ENCODE measurements at places on chromosomes 6 and 20.

DNA sequence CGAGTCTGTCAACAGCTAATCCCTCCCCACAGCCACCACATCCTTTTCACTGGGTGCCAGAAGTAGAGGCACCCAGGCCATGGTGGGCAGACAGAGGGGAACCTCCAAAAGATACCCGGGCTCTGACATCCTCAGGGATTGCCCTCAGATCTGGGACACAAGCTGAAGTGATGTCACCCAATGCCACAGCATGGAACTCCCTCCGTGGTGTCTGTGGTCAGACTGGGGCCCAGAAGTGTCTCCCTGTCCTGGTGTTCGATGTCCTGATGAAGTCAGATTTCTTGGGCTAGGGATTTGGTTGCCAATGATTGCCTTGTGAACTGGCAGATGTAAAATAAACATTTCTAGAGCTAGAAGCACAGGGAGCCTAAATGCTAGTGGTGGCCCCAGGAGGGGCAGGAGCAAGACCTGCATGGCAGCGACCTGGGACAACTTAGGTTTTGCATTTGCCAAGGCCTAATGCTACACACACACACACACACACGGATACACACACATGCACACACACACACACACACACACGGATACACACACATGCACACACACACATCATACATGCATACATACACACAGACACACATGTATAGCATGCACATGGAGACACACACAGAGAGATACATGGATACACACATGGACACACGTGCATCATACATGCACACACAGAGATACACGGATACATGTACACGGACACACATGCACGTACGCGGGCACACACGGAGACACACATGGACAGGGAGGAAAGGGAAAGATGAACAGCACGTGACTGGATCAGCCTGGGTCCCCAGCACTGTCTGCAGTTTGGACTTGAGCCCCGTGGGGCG lies 221.0 kb downstream of the NFATC2 start:
- no peak for DNase-seq

DNA sequence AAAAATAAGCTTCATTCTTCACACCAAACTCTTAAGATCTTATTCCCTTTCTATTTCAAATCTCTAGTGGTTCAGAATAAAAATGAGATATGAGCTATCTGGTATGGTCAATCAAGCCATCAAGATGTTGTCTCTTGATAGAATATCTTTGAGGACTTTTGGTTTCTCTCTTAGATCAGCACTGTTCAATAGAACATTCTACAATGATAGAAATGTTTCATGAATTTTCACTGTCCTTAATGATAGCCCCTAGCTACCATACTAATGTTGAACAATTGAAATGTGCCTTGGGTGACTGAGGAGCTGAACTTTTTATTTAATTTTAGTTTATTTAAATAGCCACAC lies 24.1 kb upstream of the HINT3 start:
- DNase-seq, result no peak

GRCh38 chr6:89145956-89146717 lies at the start of gene PM20D2:
PM20D2 (plus strand) TSS chr6:89146055; CDS start chr6:89146145, 90 bp downstream.
- DNase-seq, result peak; percentile 23

DNA sequence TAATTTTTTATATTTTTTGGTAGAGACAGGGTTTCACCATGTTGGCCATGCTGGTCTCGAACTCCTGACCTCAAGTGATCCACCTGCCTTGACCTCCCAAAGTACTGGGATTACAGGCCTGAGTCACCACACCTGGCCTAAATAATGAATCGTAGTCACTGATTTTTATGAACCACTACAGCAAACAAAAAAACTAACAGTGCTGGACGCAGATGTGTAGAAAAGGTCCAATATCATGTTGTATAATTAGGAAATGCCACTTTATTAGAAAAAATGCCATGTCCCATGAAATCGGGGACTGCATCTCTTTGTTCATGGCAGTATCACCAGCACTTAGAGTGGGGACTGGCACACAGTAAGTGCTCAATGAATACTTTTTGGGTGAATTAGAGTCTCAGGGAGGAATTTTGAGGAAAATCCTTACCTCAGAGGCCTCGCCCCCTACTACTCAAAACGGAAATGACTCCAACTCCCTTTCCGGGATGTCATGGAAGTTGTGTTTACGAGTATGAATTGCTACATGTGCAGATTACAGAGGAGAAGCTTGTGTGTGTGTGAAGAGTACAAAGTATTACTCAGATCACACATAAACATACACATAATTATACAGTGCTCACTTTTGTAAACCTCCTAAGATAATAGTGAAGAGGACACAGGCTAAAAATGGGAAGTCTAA lies 43.6 kb upstream of the FAM50B start:
- no peak for DNase-seq

DNA sequence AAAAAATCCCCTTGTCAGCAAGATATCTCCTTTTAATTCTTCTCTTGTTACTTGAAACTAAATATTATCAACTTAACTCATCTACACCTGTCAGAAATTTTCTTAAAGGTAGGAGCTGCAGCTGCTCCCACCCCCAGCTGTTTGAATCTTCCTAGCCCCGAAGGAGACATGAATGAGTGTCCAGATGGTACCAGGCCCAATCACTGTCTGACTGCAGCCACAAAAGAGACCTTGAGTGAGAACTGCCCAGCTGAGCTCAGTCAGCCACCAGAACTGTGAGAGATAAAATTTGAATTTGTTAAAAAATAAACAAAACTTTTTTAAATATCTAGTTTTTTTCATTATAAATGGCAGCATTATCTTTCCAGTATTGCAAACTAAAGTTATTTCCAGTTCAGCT lies 84.7 kb downstream of the PRSS35 start:
- DNase-seq, result no peak

DNA sequence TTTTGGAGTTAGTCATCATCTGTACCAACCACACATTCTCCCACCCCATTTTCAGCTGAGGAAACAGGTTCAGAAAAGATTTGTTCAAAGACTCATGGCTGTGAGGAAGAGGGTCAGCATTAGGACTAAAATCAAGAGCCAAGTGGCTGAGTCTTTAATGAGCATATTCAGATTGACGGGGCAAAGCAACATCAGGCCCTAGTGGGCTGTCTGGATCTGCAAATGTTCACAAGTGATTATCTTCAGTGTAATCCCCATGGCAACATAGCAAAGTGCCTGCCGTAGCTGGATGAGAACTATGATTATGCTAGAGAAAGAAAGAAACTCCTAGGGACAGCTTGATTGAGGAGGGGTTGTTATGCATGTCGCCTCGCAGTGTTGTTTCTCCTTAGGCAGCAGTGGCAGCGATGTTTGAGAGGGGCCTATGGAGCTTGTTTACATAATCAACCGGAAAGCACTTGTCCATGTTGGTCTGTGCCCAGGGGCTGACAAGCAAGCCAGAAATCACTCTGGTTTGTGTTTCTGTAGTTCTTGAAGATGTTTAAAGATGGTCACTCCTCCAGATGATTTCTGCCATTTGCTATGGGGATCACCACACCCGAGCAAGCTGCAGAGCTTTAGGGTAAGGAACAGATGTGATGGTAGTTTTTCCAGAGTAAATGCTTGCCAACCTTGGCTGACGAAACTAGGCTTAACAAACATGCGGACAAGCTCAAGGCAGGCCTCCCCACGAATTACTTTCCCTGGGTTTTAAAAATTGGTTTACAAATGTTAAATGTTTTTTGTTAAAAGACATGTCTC lies 124.3 kb upstream of the MLIP start:
- DNase-seq, result no peak

DNA sequence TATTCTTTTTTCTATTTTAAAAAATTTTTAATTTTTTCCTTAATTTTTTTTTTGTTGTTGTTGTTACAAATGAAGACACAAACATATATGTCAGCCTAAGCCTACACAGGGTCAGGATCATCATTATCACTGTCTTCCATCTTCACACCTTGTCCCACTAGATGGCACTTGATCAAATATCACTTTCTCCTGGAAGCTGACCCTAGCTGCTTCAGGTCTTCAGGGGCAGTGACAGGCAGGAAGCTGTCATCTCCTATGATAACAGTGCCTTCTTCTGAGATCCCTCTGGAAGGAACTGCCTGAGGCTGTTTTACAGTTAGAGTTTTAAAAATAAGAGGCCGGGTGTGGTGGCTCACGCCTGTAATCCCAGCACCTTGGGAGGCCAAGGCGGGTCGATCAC lies 70.2 kb upstream of the EEF1E1 start:
- DNase-seq, result no peak

GRCh38 chr6:138862456-138862855 lies 66.6 kb downstream of the ECT2L start:
- DNase-seq, result no peak

GRCh38 chr6:76220805-76221204 lies 148.3 kb upstream of the IMPG1 start:
- DNase-seq, result no peak

- no peak for DNase-seq
Measured at GRCh38 chr6:154314084-154314483, 42.5 kb downstream of the IPCEF1 start.

GRCh38 chr6:83511901-83512681 lies at the start of gene PRSS35:
PRSS35 (plus strand) TSS chr6:83512534; CDS start chr6:83523442, 10,908 bp downstream.
- DNase-seq, result peak; percentile 24

DNA sequence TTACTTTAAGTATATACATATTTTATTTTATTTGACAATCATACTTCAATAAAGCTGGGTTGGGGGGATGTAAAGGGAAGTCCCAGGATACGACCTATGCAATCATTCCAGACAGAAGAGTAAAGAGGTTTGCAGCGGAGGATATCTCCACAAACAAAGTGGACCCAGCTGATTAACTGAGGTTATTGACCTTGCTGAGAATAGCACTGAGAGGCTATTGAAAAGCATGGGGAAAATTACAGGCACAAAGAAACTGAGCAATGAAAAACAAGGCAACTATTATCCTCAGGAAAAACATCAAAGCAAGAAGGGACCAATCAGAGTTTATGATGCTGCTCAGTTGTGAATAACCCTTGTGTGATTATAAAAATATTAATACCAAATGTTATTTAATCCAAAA lies 32.6 kb downstream of the SERPINB1 start:
- peak; percentile 55 for DNase-seq

GRCh38 chr6:30227763-30228487 lies 14.7 kb upstream of the TRIM26 start:
- no peak for DNase-seq

DNA sequence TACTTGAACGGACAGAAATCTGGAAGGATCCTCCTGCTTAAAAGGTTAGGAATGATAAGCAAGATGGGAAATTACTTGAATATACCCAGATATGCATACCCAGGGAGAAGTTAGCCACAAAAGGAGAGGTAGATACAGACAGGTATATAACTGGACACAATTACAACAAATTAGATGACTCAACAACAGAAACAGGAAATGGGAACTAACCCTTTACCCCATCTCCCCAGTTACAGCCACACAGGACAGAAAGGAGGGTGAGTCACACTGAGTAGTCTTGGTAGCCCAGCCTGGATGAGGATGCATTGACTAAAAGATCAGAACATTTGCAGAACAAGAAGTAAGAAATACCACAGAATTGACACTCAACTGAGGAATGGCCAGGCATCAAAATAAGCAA lies 61.2 kb downstream of the C6orf52 start:
- DNase-seq, result peak; percentile 33

- no peak for DNase-seq
Measured at GRCh38 chr6:99350573-99350972, 1.1 kb upstream of the FAXC start.

DNA sequence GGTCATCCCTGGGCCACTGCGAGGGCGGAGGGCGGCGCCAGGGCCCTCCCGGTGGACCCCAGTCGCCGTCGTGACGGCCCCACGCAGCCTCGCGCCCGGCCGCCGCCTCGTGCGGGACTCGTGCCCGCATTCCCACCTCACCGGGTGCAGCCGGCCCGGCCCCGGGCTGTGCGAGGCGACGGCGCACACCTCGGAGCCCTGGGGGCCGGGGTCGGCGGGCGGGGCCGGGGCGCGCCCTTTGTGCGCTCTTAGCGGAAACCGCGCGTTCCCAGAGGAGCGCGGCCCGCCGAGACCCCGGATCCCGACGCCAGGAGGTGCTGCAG lies 5.5 kb upstream of the DLL1 start:
- DNase-seq, result no peak

DNA sequence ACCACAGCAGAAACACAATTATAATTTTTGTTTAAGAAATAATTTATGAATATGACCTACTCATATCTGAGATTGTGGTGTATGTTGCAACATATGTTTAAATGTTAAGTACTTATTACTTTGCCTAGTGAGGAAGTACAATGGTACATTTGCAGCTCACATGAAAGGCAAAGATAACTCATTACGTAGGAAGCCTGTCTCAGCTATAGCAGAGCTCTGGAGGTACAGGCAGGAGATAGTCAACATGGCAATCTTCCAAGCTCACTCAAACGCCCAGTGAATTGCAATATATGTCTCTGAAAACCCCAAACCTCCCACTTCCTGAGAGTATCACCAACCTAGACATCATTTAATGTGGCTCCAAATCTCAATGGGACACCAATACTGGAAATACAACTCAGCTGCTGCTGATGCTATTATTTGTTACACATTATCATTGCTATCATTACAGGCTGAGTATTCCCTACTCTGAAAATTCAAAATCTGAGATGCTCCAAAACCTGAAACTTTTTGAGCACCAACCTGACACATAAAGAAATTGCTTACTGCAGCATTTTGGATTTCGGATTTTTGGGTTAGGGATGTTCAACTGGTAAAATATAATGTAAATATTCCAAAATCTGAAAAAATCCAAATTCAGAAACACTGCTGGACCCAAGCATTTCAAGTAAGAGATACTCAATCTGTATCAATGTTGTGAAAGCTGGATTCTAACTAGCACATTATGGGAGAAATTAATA lies 25.1 kb upstream of the GSTA4 start:
- no peak for DNase-seq

- DNase-seq, result no peak
Measured at GRCh38 chr20:33672426-33673113, 1.7 kb downstream of the NECAB3 start.

DNA sequence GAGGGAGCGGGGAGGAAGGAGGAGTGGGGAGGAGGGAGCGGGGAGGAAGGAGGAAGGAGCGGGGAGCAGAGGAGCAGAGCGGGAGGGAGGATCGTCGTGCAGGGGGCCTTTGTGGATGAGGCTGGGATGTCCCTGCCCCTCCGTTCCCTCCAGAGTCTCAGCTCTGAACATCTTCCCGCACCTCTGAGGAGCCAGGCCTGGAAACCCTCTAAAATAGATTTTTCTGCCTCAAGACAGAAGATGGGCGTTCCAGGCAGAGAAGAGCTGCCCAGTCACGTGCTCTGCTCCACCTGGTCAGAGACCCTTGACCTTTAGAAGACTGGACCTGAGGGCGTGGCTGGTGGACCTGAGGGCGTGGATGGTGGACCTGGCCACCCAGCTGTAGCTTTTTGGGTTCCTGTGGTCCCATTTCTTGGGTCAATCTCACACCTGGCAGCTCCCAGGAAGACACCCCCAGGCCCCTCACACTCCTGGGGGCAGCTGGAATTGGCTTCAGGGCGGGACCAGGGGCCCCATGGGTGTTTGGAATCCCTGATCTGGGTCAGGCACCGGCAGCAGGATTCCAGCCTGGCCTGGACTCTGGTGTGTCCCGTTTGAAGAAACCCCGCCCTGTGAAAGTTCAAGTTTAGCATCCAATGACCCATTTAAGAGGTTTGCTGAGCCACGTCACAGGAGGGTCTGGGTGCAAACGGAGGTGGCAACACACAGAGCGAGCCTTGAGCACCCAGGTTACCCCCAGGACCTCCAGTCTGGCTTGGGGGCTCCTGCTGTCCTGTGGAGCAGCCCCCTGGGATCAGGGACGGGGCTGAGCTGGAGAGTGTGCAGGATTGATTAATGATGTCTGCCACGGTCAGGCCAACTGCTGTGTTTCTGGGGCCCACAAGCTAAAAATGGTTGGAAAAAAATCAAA lies 96.9 kb upstream of the BHLHE23 start:
- DNase-seq, result no peak
